ENCODE measurements at places on chromosomes 5 and 9.

DNA sequence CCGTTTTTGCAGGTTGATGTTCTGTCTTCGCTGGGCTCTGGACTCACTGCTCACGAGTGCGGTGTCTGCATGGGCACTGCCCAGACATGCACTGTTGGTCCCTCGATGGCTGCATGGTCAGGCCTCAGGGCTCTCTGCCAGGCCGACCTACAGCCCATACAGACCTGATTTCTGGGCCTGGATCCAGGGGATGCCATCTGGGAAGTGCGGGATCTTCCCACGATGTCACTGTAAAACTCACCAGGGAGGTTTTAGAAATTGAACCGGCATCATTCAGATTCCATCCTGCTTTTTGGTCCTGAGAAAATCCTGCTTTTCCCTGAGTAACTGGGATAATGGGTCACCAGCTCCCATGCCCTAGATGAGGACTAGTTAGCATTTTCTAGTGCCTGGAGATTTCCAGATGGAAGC, 9.1 kb downstream of the S1PR3 start:
- no peak for DNase-seq

DNA sequence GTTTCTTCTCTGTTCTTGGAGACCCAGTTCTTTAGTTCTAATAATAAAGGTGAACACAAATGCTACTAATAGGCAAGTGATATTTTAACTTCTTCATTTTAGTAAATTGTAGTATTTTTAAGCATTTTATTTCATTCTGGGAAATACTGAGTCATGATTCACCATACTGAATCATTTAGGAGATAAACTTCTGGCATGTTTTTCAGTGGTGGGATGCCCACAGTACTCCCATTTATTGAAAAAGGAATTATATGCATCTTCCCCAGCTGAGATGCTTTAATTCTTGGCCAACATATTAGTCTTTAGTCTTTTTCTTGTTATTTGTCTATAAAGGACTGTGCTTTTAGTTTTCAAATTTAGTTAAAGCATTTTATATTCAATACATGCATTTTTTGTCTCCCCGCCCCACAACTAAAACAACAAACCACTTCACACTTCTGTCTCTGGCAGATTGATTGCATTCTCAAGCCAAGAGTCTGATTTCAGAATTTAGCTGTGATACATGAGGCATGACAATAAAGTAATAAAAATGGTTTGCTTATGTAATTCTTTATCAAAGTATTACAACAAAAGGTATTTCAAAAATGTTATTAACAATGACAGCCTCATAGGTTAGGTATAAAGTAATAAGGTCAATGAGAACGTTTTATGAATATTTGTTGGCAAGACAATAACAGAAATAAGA, 125.2 kb upstream of the CDH18 start:
- no peak for DNase-seq

- no peak for DNase-seq
Measured at GRCh38 chr9:105708405-105708804, 14.1 kb downstream of the TMEM38B start.

DNA sequence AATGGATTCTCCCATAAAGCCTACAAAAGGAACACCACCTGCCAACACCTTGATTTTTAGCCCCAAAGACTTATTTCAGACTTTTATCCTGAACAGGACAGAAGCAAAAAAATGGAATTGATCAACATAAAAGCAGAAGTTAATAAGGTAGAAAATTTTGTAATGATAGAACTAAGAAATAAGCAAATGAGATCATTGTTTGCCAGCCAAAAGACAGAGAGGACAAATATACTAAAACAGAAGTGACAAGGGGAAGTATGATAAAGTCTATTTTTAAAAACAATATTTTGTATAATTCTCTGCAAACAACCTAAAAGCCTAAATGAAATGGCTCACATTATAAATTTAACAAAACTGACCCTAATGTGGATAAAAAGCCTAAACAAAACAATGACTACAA, 110.5 kb upstream of the PRSS3 start:
- DNase-seq = no peak

DNA sequence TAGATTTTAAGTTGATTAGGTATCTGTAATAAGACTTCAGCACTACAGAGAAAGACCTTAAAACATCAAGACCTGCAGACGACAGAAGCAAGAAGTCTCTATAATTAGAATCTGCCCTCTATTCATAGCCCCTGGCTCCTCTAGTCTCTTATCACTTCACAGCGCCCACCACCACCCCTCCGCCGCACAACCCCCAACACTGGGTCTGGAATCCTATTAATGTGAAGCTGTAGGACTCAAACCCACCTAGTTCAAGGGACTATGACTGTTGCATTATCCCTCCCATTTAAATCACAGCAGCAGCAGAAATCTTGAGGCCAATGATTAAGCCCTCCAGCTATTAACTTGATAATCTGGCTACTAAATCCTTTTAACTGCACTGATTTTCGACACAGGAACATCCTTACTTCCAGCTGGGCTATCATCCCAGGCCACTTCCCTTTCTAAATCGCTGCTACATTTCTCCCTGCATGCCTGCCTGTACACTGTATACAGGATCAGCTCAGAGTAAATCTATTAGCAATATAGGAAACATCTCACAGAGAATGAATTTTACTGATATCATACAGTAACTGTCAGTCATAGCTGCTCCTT, 159.5 kb upstream of the GRAMD2B start:
- DNase-seq = no peak

GRCh38 chr9:21993007-21993406, 1.2 kb downstream of the CDKN2A start:
- DNase-seq = no peak

GRCh38 chr9:98778251-98778650, 18.1 kb downstream of the ANKS6 start:
- no peak for DNase-seq
